ENCODE measurements at places on chromosomes 3 and 15.

- no peak for DNase-seq
Measured at GRCh38 chr3:133424937-133425869, 25.3 kb downstream of the BFSP2 start.

DNA sequence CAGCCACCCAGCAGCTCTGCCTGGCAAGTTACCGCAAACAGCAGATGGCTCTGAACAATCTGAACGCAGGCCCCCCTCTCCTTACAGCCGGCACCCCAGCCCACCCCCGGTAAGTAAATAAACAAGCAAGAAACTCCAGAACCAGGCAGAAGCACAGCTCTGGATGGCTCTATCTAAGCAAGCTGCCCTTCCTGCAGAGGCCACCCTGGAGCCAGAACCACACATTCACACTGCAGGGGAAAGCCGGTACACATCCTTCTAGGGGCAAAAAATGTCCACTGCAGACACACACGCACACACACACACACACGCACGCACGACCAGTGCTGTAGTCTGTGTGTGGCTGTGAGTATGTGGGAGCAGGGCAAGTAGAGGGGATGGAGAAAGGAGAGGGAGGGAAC lies 63.9 kb downstream of the ADCY5 start:
- no peak for DNase-seq

DNA sequence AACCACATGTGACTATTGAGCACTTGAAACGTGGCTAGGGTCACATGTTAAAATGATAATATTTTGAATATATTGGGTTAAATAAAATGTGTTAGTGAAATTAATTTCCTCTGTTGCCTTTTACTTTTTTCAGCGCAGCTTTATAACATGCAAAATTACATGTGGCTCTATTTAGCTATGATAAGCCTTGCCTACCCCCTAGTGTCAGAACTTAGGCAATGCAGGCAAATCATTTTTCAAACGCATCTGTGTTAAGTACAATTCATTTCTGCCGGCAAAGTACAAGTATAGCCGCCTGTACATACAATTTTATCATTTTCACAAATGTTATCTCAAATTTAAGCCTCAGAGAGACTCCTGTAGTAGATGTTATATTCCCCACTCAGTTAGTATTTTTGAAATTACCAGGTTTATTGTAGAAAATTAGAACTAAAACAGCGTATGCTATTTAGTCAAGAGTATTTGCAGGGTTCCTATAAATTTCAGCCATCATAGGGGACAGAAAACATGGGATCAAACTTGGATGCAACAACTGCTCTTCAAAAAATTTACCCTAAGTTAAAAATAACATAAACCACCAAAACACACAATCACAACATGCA lies 56.1 kb downstream of the TAFA4 start:
- peak; percentile 35 for DNase-seq

GRCh38 chr3:95721938-95722337 lies 1092.5 kb upstream of the EPHA6 start:
- no peak for DNase-seq

GRCh38 chr15:42274702-42274989 lies 1.4 kb upstream of the TMEM87A start:
- no peak for DNase-seq

DNA sequence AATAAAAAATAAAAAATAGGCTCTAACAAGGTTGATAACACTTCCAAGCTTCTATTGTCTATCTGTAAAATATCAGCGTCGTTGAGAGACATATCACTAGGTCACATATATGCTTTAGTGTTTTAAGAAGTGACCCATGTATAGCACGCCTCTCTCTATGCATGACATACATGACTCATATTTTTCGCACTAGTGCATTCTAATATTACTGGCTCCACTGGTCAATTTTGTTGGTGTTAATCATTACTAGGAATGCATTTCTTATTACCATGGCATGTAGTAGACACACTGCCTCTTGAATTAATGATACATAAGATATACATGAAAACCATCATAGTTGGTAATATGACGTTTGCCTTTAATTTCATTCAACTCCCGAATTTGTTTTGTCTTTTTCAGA lies 203.1 kb downstream of the CHL1 start:
- no peak for DNase-seq

DNA sequence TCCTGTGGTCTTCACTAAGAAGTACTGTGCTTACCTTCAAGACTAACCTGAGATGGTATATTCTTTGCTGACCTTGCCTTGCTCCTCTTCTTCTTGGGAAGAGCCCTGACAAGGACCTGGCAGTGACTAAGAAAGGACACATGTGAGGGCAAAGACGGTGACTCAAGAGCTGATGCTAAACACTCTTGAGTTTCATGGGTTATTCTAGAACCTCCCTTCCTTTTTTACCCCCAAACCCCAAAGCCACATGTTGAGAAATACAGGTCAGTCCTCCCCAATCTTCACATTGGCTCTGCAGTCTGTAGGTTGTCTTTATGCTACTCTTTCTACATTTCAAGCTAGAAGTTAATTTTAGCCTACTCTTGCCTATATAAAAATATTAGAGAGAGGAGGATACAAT lies 200.6 kb downstream of the SEMA6D start:
- DNase-seq, result no peak

DNA sequence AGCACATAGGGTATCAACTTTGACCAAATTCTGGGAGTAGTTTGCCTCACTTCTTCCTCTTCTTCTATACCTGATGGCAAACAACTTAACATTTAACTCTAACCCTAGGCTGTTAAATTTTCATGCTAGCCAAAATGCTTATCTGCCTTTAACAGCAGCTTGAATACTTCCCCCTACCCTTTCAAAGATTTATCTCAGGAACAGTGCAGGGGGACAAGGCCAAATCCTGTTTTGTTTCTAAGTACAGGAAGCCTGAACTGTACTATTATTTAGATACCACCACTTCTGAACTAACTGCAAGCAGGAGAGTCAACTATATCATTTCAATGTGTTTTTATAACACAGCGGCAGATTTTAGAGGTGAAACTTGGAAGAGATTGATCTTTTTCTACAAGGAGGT lies 104.0 kb upstream of the CNTN6 start:
- no peak for DNase-seq

GRCh38 chr3:55870594-55870993 lies 383.5 kb upstream of the WNT5A start:
- no peak for DNase-seq

Measured in NCI-H1930 (cell line).